ENCODE measurements at places on chromosomes 12 and 14.

DNA sequence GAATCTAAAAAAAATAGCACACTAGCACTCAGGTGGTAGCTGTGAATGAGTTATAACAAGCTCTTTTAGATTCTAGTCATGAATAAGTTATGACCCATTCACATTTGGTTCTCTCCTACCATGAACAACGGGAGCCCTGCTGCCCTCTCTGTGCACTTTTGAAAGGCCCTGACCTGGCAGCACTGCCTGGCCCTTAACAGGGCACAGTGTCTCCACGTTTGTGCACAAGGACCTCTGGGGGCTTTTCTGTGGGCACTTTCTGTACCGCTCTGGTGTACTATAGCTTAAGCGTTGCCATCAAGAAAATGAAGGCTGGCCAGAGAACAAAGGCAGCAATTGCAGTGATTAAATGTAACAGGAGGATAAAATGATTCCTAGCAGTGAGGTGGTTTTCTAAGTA, 21.2 kb downstream of the CCDC92 start:
- no peak for DNase-seq

- no peak for DNase-seq
These were observed 48.2 kb upstream of the DLK1 start for GRCh38 chr14:100678469-100678828.

GRCh38 chr14:89540009-89540829, 123.2 kb upstream of the FOXN3 start:
- no peak for DNase-seq

- no peak for DNase-seq
These were observed 731 bp upstream of the PCNX4 start for GRCh38 chr14:60090864-60091519.

- DNase-seq: no peak
These were observed 101.0 kb upstream of the GZMB start for GRCh38 chr14:24734917-24735500.

- DNase-seq: no peak
These were observed 184.8 kb downstream of the PIK3C2G start for GRCh38 chr12:18446061-18446644.

DNA sequence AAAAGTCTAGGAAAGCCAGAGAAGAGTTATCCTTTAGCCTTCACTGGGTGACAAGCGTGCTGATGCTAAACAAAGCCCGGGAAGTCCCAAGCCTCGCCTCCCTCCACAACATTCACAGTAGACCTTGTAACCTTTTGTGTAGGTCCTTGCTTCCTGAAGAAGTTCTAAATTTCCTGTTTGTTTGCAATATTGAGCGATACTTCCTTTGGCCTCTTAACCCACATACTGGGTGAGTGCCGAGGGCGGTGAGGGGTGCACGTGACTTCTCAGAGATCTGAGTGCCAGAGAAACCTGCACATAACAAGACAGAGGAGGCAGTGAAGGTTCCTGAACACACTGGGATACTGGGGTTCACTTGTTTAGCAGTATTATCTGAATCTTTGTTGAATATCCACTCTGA, 134.3 kb downstream of the PLXNC1 start:
- peak; percentile 7 for DNase-seq

DNA sequence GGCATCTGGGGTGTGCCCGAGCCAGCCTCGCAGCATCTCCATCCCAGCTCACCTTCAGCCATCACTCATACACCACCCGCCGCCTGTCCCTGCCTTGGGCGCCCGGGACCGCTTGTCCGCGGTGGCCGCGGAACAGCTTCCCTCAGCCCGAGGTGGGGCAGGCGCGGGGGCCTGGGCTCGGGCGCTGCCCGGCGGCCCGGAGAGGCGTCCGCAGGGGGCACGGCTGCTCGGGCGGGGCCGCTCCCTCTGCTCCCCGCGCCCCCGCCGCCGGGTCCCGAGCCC, 430 bp downstream of the SLC41A2 start:
- no peak for DNase-seq

DNA sequence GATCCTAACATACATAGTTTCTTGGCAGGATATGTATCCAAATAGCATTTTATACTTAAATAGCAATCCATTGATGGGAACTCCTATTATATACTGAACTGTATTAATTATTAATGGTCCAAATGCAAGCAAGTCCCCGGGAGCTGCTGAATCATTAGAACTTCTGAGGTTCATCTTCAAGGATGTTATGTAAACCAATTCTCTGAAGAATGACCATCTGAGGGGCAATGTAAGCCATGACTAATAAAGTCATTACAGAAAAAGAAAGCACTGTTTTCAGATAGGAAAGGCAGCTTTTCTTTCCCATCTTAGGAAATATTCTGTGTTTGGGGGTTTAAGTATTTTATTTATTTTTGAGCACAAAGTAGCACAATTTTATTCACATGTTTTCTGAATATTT, 166.1 kb upstream of the SLC16A7 start:
- no peak for DNase-seq

DNA sequence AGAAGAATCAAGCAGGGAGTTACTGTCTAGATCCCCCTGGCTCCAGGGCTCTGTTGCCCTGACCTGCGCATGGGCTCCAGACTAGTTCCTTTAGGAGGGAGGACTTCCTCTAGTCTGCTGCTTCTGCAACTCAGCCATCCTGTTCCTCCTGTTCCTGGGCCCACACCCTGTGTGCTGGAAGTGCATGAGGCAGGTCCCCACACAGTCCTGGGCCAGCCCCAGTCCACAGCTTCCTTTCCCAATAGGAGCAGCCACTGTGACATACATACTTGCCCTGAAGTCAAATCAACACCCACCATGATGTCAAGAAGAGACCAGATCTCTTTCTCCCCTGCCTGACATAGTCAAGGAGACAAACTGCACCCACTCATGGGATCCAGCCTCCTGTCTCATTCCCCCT, 1.3 kb downstream of the SDR9C7 start:
- no peak for DNase-seq

GRCh38 chr12:95214466-95214865, 2.8 kb downstream of the FGD6 start:
- DNase-seq: no peak

GRCh38 chr12:119949594-119949993, 39.4 kb upstream of the BICDL1 start:
- no peak for DNase-seq

GRCh38 chr14:95901054-95901453, 24.4 kb downstream of the TUNAR start:
- DNase-seq: no peak

DNA sequence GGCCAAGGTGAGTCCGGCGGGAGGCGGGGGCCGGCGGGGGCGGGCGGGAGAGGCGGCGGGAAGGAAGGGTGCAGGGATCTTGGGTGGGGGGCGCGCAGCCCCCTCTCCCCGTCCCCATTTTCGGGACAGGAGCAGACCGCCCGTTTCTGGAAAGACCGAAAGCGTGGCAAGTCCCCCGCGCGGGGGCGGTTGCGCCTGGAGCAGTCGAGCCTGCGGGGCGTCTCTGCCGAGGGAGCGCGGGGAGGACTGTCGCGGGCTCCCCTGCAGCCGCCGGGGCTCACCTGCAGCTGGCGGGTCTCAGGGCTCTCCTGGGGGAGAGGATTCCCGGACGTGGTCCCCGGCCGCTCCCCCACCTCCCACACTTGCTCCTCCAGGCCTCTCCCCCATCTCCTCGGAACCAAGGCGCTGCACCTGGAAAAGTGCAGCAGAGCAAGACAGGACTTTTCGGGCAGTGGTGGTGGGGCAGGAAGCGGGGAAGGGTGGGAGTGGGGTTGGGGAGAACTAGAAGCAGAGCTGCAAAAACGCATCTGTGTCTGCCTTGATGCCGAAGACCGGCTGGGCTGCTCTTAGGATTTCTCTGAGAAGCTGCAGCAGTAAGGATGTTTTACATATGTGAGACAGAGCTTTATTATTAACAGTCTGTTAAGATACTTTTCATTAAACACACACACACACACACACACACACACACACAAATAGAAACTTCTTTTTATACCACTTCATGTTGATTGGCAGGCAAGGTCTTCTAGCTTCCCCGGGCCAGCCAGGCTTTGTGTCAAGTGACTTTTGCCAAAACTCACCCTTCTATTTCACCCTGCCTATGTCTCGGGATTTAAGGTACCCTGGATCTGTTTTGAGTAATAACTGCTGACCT, 677 bp downstream of the C12orf75 start:
- no peak for DNase-seq

GRCh38 chr14:62077676-62078261, 315.5 kb downstream of the SNAPC1 start:
- no peak for DNase-seq

GRCh38 chr14:76770521-76771436, 9.5 kb downstream of the VASH1 start:
- DNase-seq: no peak
